ENCODE measurements at places on chromosomes 4 and X.

DNA sequence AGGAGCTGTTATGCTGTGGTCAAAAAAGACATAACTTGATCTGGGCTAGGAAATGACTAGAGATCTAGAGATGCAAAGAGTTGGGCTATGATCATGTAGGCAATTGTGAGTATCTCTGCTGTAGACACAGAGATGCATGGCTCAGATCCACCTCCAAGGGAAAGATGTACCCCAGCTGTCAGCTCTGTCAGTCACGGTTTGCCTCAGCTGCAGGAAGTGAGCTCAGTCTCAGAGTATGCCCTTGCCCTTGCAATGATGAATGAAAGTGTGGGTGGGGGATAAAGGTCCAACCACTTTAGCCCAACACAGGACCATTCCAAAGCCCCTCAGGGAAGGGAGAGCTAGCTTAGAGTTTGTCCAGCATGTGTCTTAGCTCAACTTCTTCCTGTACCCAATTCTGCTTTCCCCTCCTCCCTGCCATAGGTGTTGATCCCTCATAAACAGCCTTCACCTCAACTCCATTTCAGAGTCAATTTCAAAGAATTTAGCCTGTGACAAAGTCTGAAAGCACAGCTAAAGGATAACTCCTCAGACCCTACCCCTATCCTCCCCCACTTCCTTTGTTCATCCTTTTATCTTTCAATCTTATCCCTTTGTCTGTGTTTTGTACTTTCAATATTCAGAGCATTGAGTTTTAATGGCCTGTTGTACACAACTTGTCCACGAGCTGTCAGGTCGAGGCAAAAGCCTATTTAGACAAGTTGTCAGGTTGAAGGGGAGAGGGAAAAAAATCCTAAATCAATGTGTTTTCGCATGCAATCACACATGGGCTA is 90.6 kb downstream of the MID1IP1 start:
- DNase-seq, result no peak

DNA sequence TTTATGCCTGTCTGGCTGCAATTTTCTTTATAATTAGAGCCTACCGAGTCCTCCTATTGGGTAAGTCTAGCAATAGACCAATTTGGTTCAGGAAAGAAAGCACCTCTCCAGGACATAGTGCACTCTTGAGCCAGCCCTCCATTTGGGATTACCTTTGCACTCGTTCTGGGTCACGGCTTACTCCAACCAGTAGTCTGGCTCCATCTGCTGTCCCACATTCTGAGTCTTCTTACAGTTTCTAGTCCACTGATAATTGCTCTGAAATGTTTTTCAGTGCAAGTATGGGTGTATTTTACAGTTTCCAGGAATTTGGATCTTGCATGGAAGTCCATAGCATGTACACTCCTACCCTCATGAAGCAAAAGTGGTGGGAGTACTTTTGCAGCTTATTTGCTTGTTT is 34.8 kb upstream of the USP51 start:
- DNase-seq, result no peak

GRCh38 chr4:162912482-162912881 is 254.2 kb downstream of the NAF1 start:
- no peak for DNase-seq

- DNase-seq, result no peak
These were observed 40.7 kb upstream of the ANK2 start for GRCh38 chr4:113008716-113009115.

DNA sequence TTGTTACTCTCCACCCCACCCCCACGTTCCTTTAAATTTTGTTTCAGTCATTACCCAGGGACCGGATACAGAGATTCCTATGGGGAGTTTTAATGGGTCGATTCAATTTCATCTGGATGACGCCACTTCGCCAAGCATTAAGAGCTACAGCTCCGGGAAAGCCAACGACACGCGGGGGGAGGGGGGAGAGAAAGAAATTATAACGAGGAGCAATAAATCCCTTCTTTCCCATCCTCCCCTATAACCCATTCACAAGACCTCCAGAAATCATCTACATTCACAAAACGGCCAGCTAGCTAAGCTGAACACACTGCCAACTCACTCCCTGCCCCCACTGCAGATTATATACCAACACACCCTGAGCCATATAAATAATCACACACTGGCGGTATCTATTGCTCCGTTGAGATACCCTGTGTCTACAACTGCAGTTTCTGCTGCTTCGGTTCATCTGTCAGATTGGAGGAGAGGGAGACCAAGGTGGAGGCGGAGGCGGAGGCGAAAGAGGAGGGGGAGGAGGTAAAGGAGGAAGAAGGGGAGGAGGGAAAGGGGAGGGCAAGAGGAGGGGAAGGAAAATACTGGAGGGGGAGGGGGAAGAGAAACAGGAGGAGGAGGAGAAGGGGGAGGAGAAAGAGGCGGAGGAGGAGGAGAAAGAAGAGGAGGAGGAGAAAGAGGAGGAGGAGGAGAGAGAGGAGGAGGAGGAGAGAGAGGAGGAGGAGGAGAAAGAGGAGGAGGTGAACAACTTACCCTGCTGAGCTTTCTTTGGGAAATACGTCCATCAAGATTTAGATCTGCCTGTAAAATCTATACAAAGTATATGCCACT is 113.9 kb upstream of the VAMP7 start:
- DNase-seq, result no peak

DNA sequence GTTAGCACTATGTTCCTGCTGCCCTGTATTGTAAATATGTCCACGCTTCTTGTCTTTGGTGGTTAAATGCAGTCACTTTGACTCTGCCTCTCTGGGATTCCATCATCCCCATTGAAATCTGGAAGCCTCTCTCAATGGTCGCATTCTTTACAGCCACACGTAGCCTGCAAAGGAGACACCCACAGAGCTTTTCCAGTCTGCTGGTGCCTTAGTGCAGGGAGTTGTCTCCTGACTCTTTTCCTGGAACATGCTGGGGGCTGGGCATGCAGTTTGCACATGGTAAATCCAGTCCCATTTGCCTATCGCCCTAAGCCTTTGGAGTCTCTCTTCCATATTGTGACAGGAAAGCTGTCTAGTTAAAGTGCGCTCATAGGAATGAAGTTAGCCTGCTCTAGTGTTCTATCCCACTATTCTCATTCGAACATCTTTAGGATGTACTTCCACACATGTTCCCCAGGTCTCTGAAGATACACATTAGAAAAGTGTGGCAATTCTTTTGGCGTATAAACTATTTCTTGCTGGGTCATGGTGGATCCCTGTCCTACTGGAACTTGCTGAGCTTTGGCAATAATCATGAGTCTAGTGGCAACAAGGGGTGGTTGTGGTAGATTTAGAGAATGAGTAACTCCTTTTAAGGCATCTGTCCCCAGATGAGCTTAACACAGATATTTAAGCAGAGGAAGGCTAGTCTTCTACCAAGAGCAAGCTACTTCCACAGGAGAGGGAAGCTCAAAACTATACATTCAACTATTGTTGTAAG is 33.7 kb downstream of the COQ2 start:
- no peak for DNase-seq

DNA sequence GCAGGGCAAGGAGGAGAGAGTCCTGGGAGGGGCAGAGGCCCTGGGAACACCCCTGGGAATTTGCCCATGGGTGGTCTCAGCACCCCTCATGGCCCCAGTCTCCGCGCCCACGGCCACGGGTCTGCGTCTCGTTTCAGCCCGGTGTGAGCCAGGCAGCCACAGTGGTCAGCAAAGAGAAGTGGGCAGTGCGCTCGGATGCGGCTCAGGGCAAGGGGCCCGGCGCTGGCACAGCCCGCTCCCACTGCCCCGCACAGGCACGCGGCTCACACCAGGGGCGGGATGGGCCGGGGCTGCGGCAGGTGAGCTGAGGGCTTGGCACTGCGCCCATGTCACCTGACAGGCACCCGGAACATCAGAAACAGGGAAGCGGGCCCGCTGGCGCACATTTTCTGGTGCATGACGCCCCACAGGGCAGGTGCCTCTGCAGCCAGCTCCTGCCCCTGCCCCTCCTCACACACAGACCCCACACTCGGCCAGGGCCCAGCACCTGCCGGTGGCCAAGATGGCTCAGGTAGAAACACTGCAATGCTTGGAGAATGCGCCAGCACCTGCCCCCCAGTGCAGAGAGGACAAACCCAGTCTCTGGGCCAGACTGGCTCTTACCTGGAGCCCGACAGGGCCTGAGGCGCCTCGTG is 41.9 kb upstream of the MXD4 start:
- no peak for DNase-seq

DNA sequence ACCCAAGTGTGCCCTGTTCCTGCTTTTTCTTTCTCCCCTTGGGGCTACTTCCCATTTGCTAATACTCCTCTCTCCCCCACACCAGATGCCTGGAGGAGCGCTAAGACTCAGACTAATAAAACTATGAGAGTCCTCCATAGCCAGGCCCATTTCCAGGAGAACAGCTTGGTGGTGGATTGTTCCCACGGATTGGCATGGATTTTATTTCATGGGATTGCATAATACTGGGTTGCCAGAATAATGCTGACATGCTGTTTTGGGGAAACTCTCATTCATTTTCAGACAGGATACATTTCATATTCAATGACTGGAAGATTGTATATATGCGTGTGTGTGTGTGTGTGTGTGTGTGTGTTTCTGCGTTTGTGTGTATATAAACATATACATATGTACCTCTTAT is 447.5 kb upstream of the PITX2 start:
- DNase-seq, result no peak

GRCh38 chr4:4384837-4385236 is 2.1 kb upstream of the NSG1 start:
- no peak for DNase-seq

DNA sequence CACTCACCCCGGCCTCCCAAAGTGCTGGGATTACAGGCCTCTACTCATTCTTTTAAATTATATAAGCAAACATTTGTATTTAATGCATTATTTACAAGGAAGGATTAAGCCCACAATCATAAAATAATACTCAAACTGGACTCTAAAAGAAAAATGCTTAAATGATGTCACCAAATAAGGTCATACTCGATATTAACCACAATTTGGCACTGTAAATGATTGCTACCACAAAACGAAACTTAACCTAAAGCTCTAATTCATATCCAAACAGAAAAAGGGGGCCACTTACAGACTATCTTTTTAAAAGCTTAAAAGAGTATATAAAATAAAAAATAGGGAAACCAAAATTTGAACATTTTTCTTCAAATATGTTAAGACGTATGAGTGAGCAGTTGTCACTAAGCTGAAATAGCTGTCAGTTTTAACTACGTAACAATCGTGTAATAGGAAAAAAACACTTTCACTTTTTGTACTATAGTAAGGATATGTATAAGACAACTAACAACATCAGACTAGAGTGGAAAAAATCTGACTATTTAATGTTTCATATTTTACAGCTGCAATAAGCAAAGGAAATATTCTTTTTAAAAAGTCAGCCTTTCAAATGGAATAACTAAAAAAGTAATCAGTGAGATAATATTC is 108.2 kb upstream of the GPR34 start:
- DNase-seq, result no peak
